ENCODE measurements at places on chromosomes 3 and 15.

GRCh38 chr3:101817992-101818391 is 31.3 kb upstream of the NFKBIZ start:
- no peak for DNase-seq

DNA sequence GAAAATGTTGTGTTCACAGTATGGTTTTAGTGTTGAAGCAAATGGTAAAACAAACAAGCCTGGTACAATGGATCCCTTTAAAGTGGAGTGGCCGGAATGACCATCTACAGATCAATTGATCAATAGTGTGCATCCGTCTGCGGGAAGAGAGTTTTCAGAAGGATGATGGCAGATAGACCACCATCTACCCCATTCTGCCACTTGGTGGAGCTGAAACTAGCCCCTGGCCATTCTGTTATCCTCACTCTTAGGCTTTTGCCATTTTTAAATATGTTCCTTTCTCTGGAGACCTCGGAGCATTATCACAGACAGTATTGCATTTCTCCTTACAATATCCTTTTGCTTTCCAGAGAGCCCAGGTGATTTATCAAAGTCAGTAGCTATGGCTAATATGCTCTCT is 258.9 kb upstream of the CFAP20DC start:
- no peak for DNase-seq

DNA sequence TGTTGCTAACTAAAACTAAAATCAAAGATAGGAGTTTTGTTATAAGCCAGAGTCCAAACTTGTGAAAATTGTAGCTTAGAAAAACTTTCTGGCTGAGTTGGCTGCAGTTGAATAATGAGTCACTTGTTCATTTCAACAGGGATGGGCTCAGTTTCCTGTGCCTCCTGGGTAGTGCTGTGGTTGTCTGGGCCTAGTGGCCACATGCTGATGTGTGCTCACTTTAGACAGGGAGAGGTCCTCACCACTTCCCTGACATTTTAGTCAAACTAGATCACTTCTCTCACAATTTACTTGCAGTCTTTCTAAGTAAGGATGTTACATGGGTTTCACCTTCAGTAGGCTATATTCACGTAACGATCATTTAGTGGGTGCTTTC is 6.3 kb upstream of the UBE2Q2 start:
- peak; percentile 67 for DNase-seq

- DNase-seq, result no peak
These were observed 20.1 kb upstream of the C3orf49 start for GRCh38 chr3:63798949-63799348.

DNA sequence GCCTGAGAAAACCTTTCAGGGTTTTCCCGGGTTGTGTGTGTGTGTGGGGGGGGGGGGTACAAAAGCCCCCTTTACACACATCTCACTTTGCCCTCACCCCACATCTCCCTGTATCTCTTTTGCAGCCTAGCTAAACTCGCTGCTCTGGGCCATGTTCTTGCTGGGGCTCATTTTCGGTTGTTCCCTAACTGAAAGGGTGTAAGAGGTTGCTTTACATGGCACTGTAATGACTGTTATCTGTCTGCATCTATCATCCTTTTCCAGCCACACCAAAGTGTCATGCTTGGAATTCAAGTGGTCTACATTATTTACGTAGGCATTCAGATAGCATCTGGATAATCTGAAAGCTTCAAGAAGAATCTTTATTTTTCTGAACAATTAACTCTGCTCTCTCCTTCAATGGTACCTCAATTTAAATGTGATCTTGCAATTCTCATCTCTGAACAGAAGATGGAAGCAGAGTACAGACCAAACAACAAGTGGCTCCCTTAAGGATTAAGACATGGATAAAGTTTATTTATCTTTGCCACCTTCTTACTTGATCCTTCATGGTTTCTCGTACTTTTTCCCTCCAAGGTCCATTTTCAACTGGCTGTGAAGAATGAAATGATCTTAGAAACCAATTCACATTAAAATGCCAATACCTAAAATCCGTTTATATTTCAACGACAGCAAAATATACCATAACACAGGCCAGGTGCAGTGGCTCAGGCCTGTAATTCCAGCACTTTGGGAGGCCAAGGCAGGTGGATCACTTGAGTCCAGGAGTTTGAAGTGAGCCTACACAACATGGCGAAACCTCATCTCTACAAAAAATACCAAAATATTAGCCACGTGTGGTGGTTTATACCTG is 34.9 kb downstream of the DCLK3 start:
- peak; percentile 73 for DNase-seq

DNA sequence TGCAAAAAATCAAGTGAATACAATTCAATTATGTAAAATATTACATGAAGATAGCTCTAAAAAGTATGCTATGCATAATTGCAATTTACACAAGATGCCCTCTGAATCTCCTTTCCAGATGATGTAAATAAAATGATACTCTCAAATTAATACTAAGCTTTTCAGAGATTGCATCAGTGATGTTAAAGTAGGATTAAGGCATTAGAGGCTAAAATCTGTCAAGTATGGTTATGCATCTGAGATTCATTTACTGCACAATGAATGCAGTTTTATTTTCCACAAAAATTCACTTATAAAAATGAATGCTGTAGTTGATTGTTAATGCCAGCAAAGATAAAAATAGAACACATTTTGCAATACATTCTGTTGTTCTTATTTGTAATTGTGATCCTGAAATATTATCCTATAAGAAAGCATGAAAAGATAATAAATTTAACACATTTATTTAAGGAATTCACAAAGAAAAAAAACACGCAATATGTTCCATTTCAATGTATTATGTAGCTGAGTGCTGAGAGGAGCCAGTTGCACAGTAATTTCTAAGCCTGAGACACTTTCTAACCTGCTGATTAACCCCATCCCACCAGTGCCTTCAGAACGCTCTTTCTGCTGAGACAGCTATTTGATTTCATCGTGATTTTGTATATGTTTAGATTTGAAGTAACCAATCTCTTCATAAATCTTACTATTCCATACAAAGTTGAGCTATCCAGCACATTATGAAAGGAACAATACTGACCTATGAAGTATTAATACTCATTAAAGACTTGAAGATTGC is 224.4 kb downstream of the CADM2 start:
- DNase-seq, result no peak

- DNase-seq, result no peak
These were observed 171.2 kb downstream of the KLF13 start for GRCh38 chr15:31497838-31498237.

DNA sequence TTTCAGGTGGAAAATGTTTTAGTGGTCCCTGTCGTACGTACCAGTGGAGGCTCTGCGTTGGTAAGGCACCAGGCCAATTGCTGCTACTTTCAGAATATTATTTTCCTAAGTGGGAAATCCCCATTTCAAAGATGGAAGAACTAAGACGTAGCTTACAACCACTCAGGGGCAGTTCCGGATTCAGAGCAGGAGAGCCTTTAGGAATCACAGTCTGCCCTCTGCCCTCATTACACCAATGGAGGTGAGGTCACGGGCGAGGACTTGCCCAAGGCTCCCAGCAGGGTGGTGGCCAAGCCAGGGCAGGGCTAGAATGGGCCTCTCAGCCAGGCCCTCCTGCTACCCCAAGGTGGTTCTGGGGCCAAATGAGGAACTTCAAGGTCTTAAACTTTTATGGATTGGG is 72.6 kb downstream of the RASGRF1 start:
- no peak for DNase-seq

DNA sequence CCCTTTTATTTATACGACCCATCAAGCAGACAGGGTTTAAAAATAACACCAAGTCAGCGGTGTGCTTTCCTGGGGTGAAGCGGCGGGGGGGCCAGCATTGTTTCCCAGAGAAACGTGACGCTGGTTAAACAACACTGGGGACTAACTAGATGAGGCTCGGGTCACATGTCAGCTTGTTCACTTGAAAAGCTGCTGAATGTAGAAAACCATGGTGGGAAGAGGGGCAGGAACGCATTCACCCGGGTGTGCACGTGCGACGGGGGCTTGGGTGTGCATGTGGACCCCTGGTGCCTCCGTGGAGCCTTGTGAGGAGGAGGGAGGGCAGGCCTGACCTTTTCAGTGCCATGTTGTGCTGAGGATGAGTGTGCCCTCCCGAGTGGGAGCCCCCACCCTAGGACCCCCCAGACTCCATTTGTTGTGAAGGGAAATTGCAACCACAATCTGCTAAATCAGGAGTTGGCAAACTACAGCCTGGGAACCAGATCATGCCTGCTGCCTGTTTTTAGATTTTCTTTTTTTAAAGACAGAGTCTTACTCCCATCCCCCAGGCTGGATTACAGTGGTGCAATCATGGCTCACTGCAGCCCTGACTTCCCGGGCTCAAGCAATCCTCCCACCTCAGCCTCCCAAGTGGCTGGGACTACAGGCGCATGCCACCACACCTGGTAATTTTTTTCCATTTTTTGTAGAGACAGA is 70.4 kb upstream of the CMTM7 start:
- no peak for DNase-seq

GRCh38 chr15:76359152-76359551 is 22.6 kb downstream of the ISL2 start:
- no peak for DNase-seq

DNA sequence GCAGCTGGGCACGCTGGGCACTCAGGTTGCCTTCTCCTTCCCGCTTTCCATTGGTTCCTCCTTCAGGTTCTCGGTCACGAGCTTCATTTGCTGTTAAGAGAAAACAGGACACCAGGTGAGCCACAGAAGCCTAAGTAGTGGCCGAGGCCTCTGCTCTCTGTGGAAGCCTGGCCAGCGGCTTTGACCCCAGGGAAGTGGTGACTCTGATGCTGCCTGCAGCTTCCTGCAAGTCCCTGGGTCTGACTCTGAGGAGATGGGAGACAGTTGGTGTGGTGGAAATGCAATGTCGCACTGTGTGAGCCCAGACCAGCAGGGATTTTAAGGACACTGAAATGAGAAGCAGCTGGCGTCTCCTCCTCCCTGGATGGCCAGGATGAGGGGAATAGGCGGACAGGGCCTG is 80.5 kb downstream of the SNRK start:
- DNase-seq, result no peak

- no peak for DNase-seq
These were observed 2.8 kb downstream of the LACTB start for GRCh38 chr15:63124506-63124905.

DNA sequence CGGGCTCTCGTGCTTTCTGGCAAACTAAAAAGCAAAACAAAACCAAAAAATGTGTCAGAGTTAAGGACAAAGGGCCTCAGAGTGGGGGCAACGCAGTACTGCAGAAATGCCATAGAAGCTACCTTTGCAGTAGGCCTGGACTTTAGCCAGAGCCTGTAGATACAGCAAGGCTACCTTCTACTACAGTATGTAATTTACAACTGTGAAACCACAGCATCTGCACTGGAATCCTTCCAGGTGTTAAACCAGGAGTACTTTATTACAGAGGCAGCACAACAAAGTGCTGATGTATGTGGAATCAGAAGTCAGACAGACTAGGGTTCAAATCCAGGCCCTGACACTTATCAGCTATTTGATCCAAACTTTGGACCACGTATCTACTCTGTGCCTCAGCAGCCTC is 34.9 kb downstream of the RUBCN start:
- no peak for DNase-seq

GRCh38 chr15:97993310-97993738 is 32.8 kb downstream of the ARRDC4 start:
- DNase-seq, result peak; percentile 86

GRCh38 chr15:31332020-31332680 is 5.5 kb downstream of the KLF13 start:
- peak; percentile 60 for DNase-seq

DNA sequence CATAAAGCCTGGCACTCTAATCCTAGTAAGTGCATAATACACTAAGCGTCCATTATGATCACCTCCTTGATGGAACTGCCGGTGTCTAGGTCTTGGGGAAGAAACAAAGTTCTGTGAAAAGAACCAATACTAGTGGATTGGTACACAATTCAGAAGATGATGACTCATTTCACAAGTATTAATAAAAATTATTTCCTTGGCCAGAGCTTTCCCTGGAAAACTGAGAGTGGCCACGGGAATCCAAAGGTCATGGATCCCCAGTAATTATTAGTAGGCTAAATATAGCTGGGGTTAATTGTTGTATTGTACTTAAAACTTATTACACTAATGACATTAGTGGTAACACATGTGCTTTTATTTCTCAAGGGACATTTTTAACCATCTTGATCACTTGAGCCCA is 808.0 kb upstream of the NR2F2 start:
- DNase-seq, result no peak

- DNase-seq, result no peak
These were observed 523.1 kb upstream of the FRG2C start for GRCh38 chr3:75140904-75141615.

- DNase-seq, result no peak
These were observed 221.8 kb downstream of the CHL1 start for GRCh38 chr3:418239-418929.

DNA sequence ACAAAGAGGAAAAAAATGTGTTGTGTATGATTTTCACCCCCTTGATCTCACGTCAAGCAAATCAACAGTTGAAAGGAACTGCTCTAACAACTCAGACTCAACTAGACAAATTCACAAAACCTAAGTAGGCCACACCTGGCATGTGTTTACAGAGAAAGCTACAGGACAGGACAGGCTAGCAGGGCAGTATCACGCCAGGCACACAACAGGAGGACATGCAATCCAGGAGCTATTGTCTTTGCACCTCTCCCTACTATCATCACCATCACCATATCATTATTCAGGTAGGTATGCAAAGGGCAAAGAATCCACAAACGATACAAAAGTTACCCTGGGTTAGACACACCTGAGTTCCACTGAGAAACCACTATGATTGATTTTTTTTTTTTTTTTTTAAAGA is 86.4 kb downstream of the TBL1XR1 start:
- DNase-seq, result no peak

DNA sequence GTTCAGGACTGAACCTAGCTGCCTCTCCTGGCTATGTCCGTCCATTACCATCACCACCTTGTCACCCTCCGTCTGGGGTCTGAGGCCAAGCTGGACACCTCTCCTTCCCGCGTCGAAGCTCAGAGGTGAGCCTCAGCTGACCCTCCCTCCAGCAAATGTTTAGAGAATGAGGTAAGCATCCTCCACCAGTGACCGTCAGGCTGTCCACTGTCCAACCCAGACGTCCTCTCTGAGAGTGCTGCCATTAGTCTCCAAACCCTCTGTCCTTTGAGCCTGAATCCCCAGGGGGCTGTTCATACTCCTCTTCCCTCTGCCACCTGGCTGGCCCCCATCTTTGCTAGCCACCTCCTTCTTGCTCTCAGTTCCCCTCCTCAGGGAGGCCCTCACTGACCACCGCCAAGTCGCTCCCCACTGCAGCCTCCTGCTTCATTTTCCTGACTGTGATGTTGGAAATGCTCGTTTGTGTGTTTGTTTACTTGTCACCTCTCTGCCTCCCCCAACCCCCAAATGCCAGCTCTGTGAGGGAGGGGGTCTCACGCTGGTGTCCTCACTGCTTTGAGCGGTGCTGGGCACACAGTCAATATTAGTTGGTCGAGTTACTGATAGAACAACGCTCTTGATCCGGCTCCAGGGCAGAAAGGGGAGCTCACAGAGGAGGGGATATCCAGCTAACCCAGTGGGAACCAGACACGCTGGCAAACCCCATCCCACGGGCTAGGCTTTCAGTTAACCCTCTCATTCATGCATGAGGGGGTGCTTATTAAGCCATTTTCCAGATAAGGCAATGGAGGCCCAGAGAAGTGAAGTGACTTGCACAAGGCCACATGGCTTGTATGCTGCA is 64.9 kb downstream of the IQSEC1 start:
- peak; percentile 27 for DNase-seq

GRCh38 chr3:108085810-108086350 is 5.0 kb downstream of the CD47 start:
- no peak for DNase-seq
